D721Med (cell line): ENCODE measurements at places on chromosomes 1 and 21.

DNA sequence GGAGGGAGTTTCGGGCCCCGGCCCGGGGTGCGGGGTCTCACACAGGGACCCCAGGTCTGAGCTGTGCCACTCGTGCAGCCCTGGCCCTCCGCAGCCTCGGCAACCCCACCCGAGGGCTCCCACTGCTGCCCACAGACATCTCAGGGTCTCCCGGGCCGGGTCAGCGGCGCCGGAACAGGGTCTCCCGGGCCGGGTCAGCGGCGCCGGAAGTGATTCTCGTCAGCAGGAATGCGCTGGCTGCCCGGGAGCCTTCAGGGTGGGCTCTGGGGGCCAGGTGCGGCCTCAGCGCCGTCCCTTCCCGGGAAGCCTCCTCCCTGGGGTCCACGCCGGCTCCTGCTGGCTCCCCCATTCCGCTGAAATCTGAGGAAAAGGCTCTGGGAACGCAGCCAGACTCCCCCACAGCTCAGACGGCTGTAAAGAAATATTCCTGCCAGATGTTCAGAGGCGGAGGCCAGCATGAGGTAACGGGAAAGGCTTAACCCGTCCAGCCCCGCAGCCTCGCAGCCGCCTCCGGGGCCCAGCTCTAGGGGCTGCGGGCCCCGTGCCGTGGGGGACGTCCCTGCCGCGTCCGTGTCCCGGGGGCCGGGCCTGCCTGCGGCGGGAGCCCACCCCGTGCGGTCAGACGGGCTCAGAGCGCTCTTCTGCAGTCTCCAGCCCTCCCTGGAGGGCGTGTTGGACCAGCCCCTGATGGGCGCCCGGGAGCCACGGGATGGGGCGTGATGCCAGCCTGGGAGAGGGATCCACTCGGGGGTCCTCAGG, 8.7 kb upstream of the COL6A1 start:
- peak; percentile 41 for DNase-seq

DNA sequence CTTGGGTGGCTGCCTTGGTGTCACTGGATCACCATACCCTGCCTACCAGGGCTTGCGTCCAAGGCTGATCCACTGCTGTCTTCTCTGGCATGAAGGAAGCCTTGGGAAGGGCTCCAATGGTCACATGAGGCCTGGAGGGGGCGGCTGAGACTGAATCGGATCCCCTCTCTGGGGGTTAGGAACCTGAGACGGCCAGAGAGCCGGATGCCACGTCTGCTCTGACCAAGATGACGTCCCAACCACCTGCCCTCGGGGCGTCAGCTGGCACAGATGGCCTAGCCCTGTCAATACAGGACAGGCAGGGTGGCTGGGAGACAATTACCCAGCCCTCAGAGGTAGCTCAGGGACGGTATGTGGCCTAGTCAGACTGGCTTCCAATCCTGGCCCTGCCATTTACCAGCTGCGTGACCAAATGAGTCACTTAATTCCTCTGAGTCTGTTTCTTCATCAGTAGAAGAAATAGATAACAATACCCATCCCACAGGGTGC, 5.4 kb downstream of the TRIM62 start:
- DNase-seq, result no peak

- no peak for DNase-seq
Observed at GRCh38 chr21:31425138-31425537, 81.1 kb upstream of the TIAM1 start.

- no peak for DNase-seq
Observed at GRCh38 chr1:197451381-197451780, 183.3 kb downstream of the CRB1 start.

DNA sequence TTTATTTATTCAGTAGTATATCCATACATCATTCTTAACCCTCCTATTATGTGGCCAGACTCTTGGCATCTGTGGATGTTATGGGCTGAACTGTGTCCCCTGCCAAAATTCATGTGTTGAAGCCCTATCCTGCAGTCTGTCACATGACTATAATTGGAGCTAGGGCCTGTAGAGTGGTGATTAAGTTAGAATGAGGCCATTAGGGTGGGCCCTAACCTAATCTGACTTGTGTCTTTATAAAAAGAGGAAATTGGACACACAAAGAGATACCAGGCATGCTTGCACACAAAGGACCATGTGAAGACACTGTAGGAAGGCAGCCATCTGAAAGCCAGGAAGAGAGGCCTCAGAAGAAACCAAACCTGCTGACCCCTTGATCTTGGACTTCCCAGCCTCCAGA, 6.6 kb downstream of the ZMYND12 start:
- no peak for DNase-seq
